ENCODE measurements at places on chromosomes 5 and 9.

DNA sequence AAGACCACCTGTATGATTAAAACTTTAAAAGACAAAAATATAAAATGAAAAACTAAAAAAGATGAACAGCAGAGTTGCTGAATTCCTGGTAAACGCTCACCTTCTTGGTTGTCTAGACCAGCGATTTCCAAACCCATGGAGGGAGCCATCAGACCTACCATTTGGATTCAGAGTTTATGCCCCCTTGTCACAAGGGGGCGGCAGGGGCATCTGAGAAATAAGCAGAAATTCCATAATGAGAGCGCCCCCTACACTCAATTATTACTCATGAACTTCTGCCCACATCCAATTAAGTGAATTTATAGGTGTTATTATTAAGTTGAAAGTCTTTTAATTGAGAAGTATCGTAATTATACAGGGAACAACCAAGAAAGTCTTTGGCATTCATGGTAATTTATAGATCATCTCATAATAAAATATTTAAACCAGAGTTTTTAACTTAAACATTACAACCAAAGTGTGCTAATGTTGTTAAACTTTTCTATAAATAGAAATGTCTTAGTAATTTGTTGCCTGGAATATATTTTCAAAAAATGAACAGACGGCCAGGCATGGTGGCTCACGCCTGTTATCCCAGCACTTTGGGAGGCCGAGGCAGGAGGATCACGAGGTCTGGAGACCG, 35.2 kb upstream of the SPATA31C2 start:
- peak; percentile 33 for DNase-seq

DNA sequence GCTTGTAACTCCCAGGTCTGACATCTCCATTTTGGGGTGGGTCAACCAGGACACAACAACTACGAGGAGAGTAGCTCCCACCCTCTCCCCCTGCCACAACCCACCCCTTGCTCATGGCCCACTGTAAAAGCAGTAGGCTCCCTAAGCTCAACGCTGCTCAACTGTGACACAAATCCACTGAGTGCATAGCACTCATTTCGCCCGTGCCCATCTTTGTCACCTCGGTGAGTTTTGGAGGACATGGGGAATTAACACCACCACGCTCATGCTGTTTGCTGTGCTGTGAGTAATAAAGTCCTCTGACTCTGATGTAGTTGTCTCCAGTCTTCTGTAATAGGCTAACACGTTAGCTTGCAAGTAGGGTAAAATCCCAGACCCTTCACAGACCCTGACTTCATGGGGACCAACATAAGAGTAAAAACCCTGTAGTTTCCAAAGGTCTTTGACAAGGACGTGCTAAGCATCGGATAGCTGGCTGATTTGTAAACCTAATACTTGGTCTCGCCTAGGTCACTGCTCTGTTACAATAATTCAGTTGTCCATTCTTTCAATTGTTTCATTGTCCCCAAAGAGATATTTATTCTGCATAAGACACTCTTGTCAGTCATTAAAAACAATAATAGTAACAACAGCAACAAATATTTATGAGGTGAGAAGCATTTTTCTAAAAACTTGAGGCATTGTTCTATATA, 7.7 kb downstream of the PLGRKT start:
- DNase-seq: no peak

DNA sequence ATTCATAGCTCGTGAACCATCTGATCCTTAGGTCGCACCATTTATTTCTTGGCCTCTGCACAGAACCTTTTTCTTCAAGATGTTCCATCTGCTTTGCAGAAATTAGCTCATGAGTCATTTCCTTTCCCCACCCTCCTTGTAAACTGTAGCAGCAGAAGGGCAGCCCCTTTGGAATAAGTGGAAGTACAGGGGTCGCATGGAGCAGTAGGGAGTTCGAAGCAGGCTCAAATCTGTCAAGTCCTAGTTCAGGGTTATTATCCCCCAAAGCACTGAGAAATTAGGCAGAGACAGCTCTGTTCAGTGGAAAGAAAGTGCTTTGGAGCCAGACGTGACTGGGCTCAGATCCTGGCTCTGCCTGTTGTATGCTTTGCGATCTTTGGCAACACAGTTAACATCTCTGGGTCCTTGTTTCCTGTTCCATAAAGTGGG, 84.2 kb downstream of the SGCD start:
- no peak for DNase-seq

- DNase-seq: no peak
These were observed 25.6 kb downstream of the CAMK2A start for GRCh38 chr5:150263801-150264621.

DNA sequence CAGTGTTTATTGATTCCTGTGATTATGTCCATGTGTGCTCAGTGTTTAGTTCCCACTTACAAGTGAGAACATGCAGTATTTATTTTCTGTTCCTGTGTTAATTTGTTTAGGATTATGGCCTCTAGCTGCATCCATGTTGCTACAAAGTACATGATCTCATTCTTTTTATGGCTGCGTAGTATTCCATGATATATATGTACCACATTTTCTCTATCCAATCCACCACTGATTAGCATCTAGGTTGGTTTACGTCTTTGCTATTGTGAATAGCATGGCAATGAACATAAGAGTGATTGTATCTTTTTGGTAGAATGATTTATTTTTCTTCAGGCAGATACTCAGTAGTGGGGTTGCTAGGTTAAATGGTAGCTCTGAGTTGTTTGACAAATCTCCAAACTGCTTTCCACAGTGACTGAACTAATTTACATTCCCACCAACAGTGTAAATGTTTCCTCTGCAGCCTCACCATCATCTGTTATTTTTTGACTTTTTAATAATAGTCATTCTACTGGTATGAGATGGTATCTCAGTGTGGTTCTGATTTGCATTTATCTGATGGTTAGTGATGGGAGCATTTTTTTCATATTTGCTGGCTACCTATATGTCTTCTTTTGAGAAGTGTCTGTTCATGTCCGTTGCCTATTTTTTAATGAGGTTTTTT, 47.5 kb upstream of the ELL2 start:
- no peak for DNase-seq

- DNase-seq: no peak
These were observed 8.5 kb upstream of the ORM1 start for GRCh38 chr9:114314256-114314867.

- no peak for DNase-seq
These were observed 100.4 kb downstream of the RALGPS1 start for GRCh38 chr9:127014910-127015540.

- no peak for DNase-seq
These were observed 213.4 kb downstream of the TRIM32 start for GRCh38 chr9:116900543-116900942.

GRCh38 chr9:75892216-75892911, 1.9 kb downstream of the PCSK5 start:
- DNase-seq: no peak

DNA sequence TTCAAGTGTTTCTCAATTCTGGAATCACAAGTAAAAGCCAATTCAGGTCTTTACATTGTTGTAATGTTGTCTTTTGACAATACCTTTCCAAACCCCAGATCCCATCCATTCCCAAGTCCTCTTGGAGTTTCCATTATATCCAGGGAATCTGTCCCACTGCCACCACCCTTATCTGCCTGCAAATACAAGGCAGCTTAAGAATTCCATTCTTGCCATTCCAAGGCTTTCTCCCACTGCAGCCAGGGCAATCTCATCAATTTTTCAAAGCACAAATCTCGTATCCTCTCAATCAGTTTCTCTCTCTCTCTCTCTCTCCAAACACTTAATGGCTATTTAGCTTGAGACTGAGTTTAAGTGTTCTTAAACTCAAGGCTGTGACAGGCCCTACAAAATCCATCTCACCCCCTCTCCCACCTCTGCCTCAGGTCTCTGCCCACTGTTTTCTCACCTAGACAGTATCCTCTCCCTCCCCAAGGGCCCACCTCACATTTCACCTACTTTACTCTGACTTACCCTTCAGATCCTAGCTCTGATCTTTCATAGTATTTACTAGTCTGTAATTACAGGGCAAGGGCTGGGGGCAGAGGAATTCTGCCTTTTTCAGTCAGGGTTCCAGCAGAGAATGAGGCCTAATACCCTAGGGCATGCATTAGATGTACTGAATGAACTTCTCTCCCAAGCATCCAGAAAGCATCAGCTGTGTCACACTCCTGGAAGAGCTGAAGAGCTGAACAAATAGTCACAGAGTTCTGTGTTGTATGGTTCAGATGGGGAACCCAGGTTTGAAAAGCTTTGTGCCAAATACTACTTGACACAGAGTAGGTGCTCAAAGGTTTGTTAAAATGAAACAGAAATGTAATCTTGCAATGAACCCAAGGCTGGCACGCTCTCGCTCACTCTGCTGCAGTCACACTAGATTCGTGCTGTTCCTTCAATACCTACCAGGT, 46.0 kb downstream of the RAPGEF1 start:
- DNase-seq: no peak

- DNase-seq: no peak
These were observed 10.2 kb upstream of the LCP2 start for GRCh38 chr5:170307575-170308465.

DNA sequence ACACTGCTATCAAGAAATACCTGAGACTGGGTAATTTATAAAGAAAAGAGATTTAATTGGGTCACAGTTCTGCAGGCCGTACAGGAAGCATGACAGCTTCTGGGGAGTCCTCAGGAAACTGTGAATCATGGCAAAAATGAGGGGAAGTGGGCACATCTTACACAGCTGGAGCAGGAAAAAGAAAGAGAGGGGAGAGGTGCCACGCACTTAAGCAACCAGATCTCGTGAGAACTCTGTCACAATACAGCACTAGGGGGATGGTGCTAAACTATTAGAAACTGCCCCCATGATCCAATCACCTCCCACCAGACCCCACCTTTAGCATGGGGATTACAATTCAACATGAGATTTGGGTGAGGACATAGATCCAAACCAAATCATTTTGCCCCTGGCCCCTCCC, 105.5 kb upstream of the CPLX2 start:
- DNase-seq: no peak
